ENCODE measurements at places on chromosomes 3 and 15. TPM values are rescaled to one million over a fixed set of nuclear protein-coding genes. Genes with fewer than 3 reads are reported as not detected.

IL17RD gene
- 7.9 TPM for total RNA-seq

DNA sequence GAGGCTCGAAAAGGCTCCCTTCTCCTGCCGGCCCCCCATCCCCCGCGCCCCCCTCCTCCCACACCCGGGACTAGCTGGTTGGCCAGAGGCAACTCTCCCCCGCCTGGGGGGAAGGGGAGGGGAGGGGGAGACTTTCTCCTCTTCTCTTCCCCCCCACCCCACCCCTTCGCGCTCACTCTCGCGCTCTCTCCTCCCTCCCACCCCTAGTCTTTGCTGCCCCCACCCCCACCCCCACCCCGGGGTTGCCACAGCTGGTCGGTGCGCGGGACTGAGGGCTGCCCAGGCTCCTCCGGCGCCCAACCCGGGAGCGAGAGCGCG lies 710 bp downstream of the MECOM start:
- no peaks in the 10 kb centered on the region for H3K36me3 ChIP-seq
- peak overlapping the region; percentile 80 for H3K4me3 ChIP-seq
- DNase-seq: peak; percentile 35
- no peaks in the 10 kb centered on the region for H3K27me3 ChIP-seq
- H3K27ac ChIP-seq: peak overlapping the region; percentile 94

DNA sequence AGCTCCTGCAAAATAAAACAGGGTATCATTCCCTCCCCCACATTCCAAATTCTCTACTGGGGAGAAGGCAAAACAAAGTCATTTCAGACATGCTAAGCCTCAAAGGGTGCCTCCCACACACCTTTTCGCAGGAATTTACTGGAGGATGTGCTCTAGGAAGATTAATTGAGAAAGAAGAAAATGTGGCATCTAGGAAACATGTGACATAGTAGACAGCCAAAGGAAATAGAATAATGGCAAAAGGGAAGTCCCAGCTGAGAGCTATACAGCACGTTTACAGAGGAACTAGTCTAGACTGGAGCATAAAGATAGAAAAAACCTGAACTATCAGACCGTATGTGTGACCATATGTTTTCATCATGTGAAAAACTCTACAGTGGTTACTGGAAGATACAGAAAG lies 58.8 kb upstream of the MELTF start:
- no peak overlapping the region for H3K27ac ChIP-seq
- no peaks in the 10 kb centered on the region for H3K27me3 ChIP-seq
- DNase-seq: no peak
- no peaks in the 10 kb centered on the region for H3K36me3 ChIP-seq

- no peak for DNase-seq
- no peaks in the 10 kb centered on the region for H3K27me3 ChIP-seq
- no peak overlapping the region for H3K27ac ChIP-seq
- H3K4me3 ChIP-seq: no peak overlapping the region
These were observed 4.6 kb downstream of the IGDCC3 start for GRCh38 chr15:65373163-65373651.

- no peaks in the 10 kb centered on the region for H3K4me1 ChIP-seq
- H3K4me3 ChIP-seq: no peak overlapping the region
These were observed 159.7 kb downstream of the POLR2M start for GRCh38 chr15:57866149-57866736.

MFSD1 gene
- 114 TPM for total RNA-seq

ROPN1 gene
- not detected for total RNA-seq

- no peak for DNase-seq
- H3K27me3 ChIP-seq: no peaks in the 10 kb centered on the region
- no peaks in the 10 kb centered on the region for H3K4me1 ChIP-seq
- H3K36me3 ChIP-seq: no peaks in the 10 kb centered on the region
These were observed 11.8 kb upstream of the PP2D1 start for GRCh38 chr3:20023623-20024405.

GRCh38 chr3:163261056-163261455 lies 1764.4 kb downstream of the OTOL1 start:
- H3K36me3 ChIP-seq: no peaks in the 10 kb centered on the region
- H3K27me3 ChIP-seq: no peaks in the 10 kb centered on the region
- H3K27ac ChIP-seq: no peak overlapping the region
- no peak for DNase-seq

PLAAT1 gene
- total RNA-seq: not detected

- DNase-seq: no peak
- no peak overlapping the region for H3K4me3 ChIP-seq
- H3K4me1 ChIP-seq: peaks cover 25% of the 10 kb centered on the region
- peaks cover 9% of the 10 kb centered on the region for H3K36me3 ChIP-seq
- H3K27me3 ChIP-seq: no peaks in the 10 kb centered on the region
- no peak overlapping the region for H3K27ac ChIP-seq
These were observed 9.3 kb downstream of the SECISBP2L start for GRCh38 chr15:49036650-49037545.

DNA sequence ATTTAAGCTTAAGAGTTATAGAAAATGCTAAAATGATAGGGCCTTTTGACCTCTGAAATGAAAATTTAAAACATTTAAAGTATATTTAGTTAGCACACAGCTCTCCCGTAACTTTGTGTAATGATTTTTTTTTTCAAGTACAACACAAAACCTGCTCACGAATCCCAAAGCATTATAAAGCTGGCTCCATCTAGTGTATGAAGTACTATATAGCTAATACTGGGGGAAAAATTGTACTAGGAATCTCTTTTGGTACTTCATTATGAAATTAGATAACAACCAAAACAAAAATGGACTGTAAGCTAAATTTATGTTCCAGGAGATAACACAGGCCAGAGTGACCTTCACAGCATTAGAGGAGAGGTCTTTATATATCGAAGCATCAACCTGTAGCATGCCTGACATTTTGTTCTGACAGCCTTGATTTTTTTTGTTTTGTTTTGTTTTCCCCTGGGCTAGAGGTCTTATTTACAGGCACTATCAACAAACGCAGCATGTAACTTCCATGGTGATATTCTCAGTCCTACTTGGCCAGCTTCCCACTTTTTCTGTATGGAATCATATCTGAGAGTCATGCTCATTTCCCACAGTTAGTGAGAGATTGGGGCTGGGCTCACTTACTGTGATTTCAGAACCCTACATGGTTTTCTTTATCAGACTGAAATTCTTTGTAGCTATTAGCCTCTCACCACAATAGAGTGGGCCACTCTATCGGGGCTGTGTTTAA lies 116.3 kb downstream of the MITF start:
- no peaks in the 10 kb centered on the region for H3K27me3 ChIP-seq
- H3K27ac ChIP-seq: no peak overlapping the region
- DNase-seq: no peak
- peaks cover 16% of the 10 kb centered on the region for H3K4me1 ChIP-seq
- no peaks in the 10 kb centered on the region for H3K36me3 ChIP-seq

GRCh38 chr15:70132139-70132538 lies 34.4 kb upstream of the TLE3 start:
- no peaks in the 10 kb centered on the region for H3K27me3 ChIP-seq
- H3K36me3 ChIP-seq: no peaks in the 10 kb centered on the region
- no peaks in the 10 kb centered on the region for H3K4me1 ChIP-seq
- no peak overlapping the region for H3K27ac ChIP-seq
- DNase-seq: no peak

GRCh38 chr3:33543601-33544000 lies 103.4 kb upstream of the UBP1 start:
- H3K27me3 ChIP-seq: no peaks in the 10 kb centered on the region
- no peaks in the 10 kb centered on the region for H3K4me1 ChIP-seq
- H3K36me3 ChIP-seq: peaks cover 18% of the 10 kb centered on the region

- no peaks in the 10 kb centered on the region for H3K36me3 ChIP-seq
- no peak overlapping the region for H3K27ac ChIP-seq
- H3K27me3 ChIP-seq: no peaks in the 10 kb centered on the region
- H3K4me3 ChIP-seq: no peak overlapping the region
- DNase-seq: no peak
These were observed 69.5 kb downstream of the CCR1 start for GRCh38 chr3:46138581-46138980.

DNA sequence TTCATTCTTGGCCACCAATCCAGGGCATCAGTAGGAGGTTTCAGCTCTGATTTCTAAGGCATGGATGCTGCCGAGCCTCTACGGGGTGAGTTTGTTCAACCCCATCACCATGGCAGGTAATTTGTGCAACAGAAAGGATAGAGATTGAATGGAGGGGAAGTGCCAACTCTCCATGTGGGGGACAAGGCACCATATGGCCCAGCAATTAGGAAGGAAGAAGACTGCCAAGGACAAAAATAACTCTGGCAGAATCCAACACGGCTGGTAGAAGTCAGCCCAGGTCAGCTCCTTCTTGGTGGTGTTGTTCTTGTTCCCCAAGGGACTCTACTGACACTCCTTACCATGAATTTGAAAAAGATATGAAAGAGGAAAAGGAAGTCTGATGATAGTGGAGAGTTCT lies 503.9 kb downstream of the MAGI1 start:
- no peak overlapping the region for H3K27ac ChIP-seq
- no peak for DNase-seq
- no peaks in the 10 kb centered on the region for H3K27me3 ChIP-seq
- H3K4me3 ChIP-seq: no peak overlapping the region

DNA sequence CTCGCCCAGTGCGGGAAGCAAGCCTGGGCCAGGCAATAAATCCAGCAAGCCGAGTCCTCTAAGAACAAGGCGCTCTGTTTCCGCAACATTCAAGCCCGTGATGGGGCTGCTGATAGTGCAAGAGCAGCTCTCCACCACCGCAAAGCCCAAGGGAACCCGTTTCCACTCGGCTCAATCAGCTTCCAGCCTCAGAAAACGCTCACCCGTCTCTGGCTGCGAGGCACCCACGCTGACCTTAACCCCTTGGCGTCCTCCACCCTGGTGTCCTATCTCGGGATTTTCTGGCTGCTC lies 17.8 kb downstream of the SPATA12 start:
- no peaks in the 10 kb centered on the region for H3K27me3 ChIP-seq
- peak overlapping the region; percentile 97 for H3K4me3 ChIP-seq
- no peak overlapping the region for H3K27ac ChIP-seq
- no peak for DNase-seq
- H3K4me1 ChIP-seq: peaks cover 11% of the 10 kb centered on the region
- H3K36me3 ChIP-seq: no peaks in the 10 kb centered on the region

- no peaks in the 10 kb centered on the region for H3K4me1 ChIP-seq
- no peak overlapping the region for H3K4me3 ChIP-seq
- no peaks in the 10 kb centered on the region for H3K27me3 ChIP-seq
- no peak for DNase-seq
- no peaks in the 10 kb centered on the region for H3K36me3 ChIP-seq
- no peak overlapping the region for H3K27ac ChIP-seq
These were observed 510.3 kb downstream of the ZIC1 start for GRCh38 chr3:147919496-147919895.

DNA sequence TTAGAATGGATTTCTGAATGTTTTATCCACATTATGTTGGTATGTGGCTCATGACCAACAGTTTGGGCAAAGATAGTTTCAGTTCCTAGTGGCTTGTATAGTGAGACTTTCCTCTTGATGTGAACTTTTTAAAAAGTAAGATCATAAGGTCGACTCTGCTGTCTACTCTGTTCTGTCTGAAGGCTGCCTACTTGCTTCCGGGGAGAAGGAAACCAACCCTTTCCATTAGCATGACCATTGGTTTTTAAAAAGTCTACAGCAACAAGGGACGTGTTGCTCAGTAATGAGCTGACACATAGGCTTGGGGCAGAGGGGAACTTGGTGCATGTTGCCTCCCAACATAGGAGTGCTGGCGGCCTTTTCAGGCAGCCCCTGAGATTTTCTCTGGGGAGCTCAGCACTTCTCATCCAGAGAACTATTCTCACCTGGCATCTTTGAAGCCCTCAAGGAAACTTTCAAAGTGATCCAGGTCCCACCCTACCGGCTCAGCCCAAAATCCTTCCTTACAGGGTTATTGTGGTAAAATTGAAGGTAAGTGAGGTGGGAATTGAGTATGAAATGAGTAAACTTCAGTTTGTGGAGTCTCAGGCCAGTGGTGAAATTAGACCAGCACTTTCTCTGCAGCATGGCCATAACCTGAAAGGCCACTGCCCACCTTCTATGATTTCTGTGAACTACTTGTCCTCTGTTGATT lies 30.6 kb downstream of the PSMD6 start:
- no peak overlapping the region for H3K27ac ChIP-seq
- H3K27me3 ChIP-seq: no peaks in the 10 kb centered on the region
- peaks cover 2% of the 10 kb centered on the region for H3K4me1 ChIP-seq
- no peak overlapping the region for H3K4me3 ChIP-seq

- H3K36me3 ChIP-seq: peaks cover 29% of the 10 kb centered on the region
- H3K4me1 ChIP-seq: no peaks in the 10 kb centered on the region
- H3K27ac ChIP-seq: no peak overlapping the region
- no peak overlapping the region for H3K4me3 ChIP-seq
These were observed 81.6 kb downstream of the HERC1 start for GRCh38 chr15:63752075-63752684.

GRCh38 chr15:23422099-23422945 lies 24.7 kb downstream of the GOLGA6L2 start:
- H3K27me3 ChIP-seq: no peaks in the 10 kb centered on the region
- peak overlapping the region; percentile 93 for H3K27ac ChIP-seq
- peak overlapping the region; percentile 29 for H3K4me3 ChIP-seq
- DNase-seq: no peak
- peaks cover 31% of the 10 kb centered on the region for H3K4me1 ChIP-seq
- H3K36me3 ChIP-seq: no peaks in the 10 kb centered on the region

PCNP gene
- 131 TPM for total RNA-seq

DNA sequence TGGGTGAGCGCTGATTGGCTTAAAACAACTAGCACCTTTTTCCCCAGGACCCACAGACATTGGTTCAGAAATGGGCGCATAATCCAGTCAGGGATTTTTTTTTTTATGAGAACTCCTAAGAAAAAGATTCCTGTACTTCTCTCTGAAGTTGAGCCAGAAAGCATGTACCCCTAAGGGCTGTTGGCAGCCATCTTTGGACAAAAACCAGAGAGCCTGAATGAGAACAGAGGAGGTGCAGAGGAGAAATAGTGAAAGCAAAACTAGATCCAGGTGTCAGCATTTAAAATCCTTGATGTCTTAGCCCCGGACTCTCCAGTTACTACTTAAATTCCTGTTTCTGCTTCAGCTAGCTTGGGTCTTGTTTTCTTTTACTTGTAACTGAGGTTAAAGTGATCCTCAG lies 1.9 kb upstream of the SLC27A2 start:
- peaks cover 16% of the 10 kb centered on the region for H3K4me1 ChIP-seq
- no peak overlapping the region for H3K27ac ChIP-seq
- no peaks in the 10 kb centered on the region for H3K27me3 ChIP-seq
- no peaks in the 10 kb centered on the region for H3K36me3 ChIP-seq
- H3K4me3 ChIP-seq: no peak overlapping the region

DNA sequence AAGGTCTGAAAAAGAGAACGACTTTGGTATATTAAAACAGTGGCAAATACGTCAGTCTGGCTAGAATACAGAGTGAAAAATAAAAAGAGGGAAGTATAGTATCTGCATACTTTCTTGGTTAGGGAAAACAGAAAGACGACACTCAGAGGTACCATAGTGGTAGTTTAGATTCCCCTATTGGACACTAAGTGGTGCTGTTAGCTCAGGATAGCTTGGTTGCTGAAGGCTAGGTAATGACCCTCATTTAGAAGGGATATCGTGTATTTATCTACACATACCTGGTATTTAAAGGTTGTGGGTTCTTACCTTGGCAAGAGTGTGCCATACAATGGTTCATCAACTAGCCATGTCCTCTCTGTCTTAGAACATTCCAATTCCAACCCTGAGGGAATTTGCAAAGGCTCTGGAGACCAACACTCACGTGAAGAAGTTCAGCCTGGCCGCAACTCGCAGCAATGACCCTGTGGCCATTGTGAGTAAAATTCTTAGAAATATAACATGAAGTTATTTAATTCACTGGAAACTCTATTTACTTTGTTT lies 31.0 kb downstream of the TMOD2 start:
- DNase-seq: no peak
- no peaks in the 10 kb centered on the region for H3K27me3 ChIP-seq
- H3K4me1 ChIP-seq: no peaks in the 10 kb centered on the region
- H3K4me3 ChIP-seq: no peak overlapping the region
- no peak overlapping the region for H3K27ac ChIP-seq

GNAT1 gene
- 0.54 TPM for total RNA-seq

GRCh38 chr3:33791477-33792166 lies 6.8 kb upstream of the PDCD6IP start:
- no peaks in the 10 kb centered on the region for H3K27me3 ChIP-seq
- no peaks in the 10 kb centered on the region for H3K36me3 ChIP-seq
- H3K27ac ChIP-seq: no peak overlapping the region
- DNase-seq: no peak
- H3K4me1 ChIP-seq: no peaks in the 10 kb centered on the region

RPP14 gene
- total RNA-seq: 10.1 TPM

Measured in thoracic aorta (tissue), 2 donors.